ENCODE measurements at places on chromosomes 11 and 22.
A peak's percentile ranks its signal among the peaks of the same experiment; 100 is the strongest.

DNA sequence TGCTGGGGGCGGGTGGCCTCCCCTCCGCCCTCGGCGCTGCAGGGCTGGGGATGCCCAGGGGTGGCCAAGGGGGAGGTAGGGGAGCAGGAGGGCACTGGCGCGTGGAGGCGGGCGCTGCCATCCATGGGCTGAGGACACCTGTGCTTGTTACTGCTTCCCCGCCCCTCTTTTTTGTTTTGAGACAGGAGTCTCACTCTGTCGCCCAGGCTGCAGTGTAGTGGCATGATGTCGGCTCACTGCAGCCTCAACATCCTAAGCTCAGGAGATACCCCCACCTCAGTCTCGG lies 683 bp upstream of the FADS3 start:
- DNase-seq: no peak

- peak; percentile 81 for DNase-seq
These were observed 128.7 kb upstream of the TOP3B start for GRCh38 chr22:22111267-22111751.

DNA sequence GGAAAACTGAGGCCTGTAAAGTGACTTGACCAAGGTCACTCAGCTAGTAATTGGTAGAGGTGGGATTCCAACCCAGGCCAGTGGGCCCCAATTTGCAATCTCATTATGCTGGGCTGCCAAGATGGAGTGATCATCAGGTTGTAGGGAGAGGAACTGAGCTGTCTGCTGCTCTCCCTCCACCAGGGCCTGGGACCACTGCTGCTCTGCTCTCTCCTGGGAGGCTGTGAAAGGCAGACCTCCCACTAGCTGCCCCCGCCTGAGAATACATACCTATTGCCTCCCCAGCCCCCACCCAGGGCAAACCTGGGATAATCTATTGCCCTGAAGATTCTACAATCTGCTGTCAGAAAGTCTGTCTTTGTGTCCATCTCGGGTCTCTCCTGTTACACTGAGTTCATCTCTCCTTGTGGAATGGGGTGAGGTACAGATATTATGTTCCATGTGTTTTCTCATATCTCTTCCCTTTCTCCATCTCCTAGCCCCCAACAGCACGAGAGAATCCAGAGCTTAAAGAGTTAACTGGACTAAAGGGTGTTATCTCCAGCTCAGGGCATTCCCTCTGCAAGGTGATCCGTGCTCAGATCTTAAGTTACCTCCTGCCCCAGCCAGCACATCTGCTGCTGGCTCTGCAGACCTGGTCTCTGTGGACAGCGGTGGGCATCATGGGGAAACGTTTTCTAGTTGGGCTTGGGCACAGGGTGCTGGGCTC lies 5.6 kb downstream of the NECTIN1 start:
- DNase-seq: no peak

- DNase-seq: no peak
These were observed 64.6 kb downstream of the KCNJ1 start for GRCh38 chr11:128802358-128802981.

DNA sequence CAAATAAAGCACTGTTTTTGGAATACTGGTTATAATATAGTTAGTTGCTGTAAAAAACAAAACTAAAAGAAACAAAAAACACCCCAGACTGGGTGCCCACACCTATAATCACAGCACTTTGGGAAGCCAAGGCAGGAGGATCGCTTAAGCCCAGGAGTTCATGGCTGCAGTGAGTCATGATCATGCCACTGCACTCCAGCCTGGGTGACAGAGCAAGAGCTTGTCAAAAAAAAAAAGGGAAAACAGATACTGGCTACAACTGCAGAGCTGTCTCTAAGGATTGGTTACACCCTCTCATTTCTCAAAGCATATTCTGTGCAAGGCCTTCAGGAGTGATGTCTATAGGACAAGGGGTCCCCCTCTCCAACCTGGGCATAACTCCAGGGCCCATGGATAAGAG lies 14.6 kb upstream of the STK33 start:
- DNase-seq: no peak

DNA sequence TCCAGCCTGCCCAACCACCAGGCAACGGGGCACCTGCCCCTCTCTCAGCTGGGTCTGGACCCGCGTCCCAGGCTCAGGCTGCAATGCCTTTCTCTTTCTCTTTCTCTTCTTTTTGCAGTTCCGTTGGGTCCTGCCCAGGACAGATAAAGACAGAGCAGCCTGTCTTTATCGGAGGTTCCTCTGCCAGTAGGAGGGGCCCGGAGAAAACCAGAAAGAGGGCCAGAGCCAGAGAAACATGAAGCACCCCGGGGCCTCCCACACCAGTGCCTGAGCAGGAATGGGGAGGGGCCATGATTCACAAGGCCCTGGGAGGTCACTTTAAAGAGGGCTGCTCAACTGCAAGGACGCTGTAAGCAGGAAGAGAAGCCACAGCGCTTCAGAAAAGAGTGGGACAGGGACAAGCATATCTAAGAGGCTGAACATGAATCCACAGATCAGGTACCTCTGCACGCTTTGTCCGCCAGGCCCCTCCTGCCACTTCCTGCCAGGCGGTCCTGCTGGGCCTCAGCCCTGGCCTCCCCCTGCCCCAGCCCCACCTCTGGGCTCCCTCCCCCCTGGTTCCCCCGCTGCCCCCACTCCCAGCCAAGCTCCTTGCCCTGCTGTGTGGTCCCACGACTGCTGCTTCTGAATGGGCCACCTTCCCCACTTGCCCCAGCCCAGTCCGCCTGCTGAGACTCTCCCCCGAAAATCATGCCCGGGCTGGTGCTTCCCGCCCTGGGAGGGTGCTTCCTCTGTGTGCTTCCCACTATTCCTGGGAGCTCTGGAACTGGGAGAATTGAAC lies at the start of gene APOBEC3C:
TSS of gene APOBEC3C (plus strand) at position 316 of the 781 bp plus-strand sequence. CDS start at position 422, 106 bp downstream.
- peak; percentile 79 for DNase-seq

GRCh38 chr11:117017456-117017855 lies 80.8 kb downstream of the SIK3 start:
- DNase-seq: no peak

DNA sequence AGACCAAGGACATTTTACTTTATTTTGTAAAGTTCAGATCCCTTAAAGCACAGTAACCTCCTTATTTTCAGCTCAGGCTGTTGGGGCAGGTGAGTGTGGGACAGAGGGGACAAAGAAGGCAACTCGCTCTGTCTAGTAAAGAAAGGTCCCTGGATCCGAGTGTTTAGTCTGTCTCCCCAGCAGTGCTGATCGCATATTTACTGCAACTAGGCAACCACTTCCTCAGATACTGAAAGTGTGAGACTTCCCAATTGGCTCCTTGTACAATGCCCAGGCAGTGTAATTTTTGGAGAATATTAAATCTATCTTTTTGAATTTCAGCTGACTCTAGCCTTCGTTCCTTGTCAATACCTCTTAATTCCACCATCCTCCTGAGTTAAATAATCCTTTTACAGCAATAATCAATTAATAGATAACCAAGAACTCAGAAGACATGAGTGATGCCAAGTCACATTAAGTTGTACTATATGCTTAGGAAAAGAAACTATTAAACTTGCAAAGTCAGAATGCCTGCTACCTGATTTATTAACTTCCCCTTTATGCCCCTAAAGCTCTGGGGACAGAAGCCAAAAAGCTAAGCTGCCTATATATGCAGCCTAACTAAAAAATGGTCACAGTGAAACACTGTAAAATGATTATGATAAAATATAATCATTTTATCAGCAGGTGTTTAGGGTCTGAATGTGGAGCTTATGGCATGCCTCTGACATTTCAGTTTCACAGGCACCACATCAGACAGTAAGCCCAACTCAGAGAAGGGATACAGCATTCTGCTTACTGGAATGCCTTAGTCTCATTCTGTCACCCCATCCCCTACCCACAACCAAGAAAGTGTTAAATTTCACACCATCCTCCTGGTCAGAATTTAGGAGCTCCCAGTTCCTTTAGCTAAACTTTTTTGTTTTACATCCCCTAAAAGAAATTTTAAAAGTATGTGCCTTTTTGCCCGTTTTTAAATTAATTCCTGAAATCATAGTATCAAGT lies 138.7 kb downstream of the TRIM44 start:
- no peak for DNase-seq

DNA sequence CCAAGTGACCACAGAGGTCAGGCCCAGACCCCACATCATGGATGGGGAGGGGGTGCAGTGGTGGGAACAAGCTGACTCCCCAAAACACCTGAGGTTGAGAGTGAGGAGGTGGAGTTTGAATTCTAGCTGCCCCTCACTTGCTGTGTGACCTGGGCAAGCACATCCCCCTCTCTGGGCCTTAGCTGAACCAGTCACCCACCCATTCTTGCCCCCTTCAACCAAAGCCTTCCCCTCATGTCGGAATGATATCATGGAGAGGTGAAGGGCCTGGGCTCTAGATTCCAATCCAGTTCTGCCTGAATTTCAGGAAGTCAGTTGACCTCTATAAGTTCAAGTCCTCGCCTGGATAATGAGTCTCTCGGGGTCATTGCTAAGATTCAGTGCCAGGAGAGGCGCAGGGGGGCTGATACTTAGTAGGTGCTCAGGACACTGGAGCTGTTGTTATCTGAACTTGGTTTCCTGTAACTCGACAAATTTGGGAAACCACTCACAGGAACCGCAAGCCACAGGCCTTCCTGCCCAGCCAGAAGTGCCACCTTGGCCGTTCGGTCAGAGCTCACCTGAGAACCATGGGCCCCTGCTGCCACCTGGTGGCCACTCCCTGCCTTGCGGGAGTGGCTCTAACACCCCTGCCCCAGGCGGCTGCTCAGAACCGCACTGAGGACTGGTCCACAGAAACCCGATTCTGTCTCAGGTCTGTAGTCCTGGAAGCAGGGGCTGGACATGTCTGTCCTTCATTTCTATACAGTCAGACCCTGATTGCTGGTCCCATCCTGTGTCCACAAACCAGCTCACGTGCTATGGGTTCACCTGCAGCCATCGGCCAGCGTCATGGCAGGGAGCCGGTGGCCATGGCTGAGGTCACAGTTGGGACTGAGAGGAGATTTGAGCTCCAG lies 6.9 kb downstream of the CDC42EP1 start:
- DNase-seq: peak; percentile 78

- no peak for DNase-seq
These were observed 4.7 kb downstream of the API5 start for GRCh38 chr11:43316451-43316850.

GRCh38 chr11:122045181-122045586 lies 70.8 kb downstream of the BLID start:
- no peak for DNase-seq

DNA sequence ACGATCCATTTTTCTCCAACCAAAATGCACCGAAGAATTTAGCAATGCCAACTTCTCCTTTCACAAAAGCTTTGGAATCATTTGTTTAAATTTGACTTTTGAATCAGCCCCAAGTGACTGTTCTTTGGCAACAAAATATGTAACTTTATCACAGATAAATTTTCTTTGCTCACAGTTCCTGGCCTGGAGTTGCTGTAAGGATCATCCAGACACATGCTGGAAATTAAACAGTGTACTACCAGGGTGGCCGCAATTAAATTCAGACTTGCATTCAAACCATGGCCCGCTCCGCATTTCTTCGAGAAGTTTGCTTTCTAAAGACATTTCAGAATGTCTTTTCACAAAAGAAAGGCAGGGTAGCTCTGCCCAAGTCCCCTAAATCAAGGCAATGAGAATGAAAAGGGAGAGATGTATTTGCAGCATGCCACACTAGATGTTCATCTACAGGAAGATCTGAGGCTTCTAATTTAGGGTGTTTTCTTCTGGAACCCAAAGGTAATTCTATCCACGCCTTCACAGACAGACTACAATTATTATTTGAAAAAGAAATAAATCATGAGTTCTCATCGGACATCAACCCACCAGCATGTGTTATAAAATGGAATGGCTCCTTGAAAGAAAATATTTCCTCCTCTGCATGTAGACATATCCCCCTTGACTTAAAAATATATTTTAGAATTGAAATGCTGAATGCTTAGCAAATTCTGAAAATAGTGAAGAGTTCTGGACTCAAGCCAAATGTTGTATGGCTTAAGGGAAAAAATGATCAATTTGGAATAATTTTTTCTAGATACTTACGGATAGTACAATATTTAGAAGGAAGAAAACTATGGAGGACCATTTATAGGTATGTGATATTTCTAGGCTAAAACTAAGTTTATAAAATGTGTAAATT lies 189.7 kb upstream of the BLID start:
- DNase-seq: no peak

DNA sequence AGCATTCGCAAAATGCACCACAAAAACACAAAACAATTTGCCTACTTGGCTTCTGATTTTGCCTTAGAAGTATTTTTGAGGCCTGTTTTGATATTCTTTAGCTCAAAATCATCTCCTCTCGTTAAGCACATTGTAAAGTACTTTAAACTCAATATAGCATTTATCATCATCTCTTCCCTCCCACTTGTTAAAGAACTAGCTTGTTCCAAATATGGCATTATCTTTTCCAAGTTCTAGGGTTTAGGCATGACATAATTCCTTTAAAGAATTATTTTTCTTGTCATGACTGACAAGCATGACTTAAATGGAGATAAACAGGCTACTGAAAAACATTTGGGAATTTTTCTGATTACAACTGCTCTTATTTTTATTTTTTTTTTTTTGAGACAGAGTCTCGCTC lies 21.3 kb downstream of the CELF1 start:
- DNase-seq: no peak

GRCh38 chr11:119798656-119799055 lies 69.7 kb upstream of the NECTIN1 start:
- DNase-seq: no peak

DNA sequence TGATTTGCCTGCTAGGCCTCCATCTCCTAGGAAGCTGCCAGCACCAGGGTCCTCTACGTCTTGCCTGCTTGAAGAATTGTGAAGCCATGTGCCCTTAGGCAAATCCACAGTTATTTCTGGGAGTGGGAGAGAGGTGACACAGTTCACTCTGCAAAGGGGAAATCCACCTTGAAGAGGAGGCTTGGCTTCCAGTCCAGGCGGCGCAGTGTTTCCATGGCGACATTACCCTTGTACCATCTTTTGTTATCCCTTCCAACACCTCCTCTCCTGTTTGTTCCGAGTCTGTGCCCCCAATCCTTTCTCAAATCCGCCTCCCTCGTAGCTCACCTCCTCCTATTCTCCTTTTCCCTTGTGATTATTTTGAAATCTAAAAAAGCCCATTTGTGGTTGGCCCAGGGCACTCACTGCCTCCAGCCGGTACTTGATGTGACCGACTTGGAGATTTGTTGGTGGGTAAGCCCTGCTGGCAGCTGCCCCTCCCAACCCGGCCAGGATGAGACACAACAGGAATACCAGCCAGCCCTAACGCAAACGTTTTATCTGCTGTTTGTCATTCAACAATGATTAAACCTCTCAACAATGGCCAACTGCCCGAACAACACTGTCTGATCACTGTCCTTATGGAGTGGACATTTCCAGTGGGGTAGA lies 18.4 kb downstream of the SYT13 start:
- no peak for DNase-seq

DNA sequence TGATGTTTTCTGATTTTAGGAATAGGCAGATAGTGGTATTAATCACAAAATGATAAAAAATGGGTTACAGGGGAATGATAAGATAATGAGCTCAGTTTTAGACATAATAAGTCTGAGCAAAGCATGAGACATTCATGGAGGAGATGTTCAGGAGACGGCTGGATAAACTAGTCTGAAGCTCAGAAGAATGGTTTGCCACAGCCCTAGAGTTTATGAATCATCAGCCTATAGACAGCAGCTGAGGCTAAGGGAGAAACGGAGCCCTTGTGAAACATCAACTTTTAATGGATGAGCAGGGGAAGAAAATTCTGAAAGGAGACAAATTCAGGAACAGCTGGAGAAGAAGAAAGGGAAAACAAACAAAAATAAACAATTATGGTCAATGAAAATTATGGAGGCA lies 87.2 kb downstream of the RELT start:
- no peak for DNase-seq

- no peak for DNase-seq
These were observed 80.6 kb upstream of the SYT13 start for GRCh38 chr11:45366619-45367190.
